ENCODE measurements at places on chromosomes 16 and 17. TPM values are rescaled to one million over a fixed set of nuclear protein-coding genes. Genes with fewer than 3 reads are reported as not detected.

RASL10B gene
- total RNA-seq: 28.3 TPM

TRIM72 gene
- 33.7 TPM for total RNA-seq

DNA sequence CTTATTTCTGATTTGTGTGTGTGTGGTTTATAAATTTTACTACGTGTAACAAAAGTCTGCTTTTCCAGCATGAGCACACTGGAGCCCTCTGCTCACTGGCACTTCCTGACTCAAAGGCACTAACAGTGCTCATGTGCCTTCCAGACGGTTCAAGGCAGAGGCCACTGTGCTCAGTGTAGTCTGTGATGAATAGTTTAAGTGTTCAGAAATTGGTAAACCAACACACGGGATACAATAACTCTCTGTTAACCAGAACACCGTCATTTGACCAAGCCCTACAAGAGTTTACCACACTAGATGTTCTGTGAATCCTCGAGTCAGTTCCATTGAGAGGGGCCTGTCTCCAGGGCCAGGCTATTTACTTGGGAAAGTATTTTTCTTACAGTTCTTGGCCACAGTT, 191.9 kb downstream of the MRTFB start:
- H3K36me3 ChIP-seq: peaks cover 9% of the 10 kb centered on the region
- no peak overlapping the region for H3K27ac ChIP-seq
- DNase-seq: no peak
- H3K27me3 ChIP-seq: no peaks in the 10 kb centered on the region

DNA sequence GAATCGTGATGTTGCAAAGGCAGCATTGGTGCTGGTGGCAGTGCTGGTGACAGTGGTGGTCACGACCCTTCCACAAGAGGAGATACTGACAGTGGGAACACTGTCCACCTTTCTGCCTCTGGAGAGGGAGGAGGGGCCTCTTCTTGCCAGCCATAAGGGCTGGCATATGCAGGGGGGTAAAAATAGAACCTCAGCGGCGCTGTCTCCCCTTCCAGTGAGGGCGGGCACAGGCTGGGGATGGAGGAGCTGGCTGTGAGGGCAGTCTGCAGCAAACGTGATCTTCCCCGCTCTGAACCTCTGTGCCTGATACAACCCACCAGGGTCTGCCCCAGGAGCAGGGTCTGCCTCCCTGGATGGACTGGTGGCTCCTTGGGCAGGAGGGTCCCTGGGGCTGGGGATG, 3.4 kb downstream of the RAP1GAP2 start:
- no peaks in the 10 kb centered on the region for H3K36me3 ChIP-seq
- H3K27me3 ChIP-seq: no peaks in the 10 kb centered on the region
- no peak overlapping the region for H3K27ac ChIP-seq
- DNase-seq: no peak
- H3K4me1 ChIP-seq: no peaks in the 10 kb centered on the region

- DNase-seq: no peak
- no peaks in the 10 kb centered on the region for H3K27me3 ChIP-seq
- no peak overlapping the region for H3K4me3 ChIP-seq
- H3K27ac ChIP-seq: no peak overlapping the region
Observed at GRCh38 chr16:54242199-54242598, 44.4 kb downstream of the IRX3 start.

- H3K4me3 ChIP-seq: no peak overlapping the region
- peaks cover 9% of the 10 kb centered on the region for H3K4me1 ChIP-seq
- DNase-seq: peak; percentile 86
- H3K27me3 ChIP-seq: no peaks in the 10 kb centered on the region
- no peak overlapping the region for H3K27ac ChIP-seq
- no peaks in the 10 kb centered on the region for H3K36me3 ChIP-seq
Observed at GRCh38 chr17:78842881-78843565, 2.4 kb upstream of the USP36 start.

- no peak overlapping the region for H3K4me3 ChIP-seq
- no peaks in the 10 kb centered on the region for H3K27me3 ChIP-seq
- no peak for DNase-seq
- no peaks in the 10 kb centered on the region for H3K36me3 ChIP-seq
- no peaks in the 10 kb centered on the region for H3K4me1 ChIP-seq
Observed at GRCh38 chr16:82735673-82736091, 108.9 kb downstream of the CDH13 start.

Measured in SJCRH30 (cell line).